ENCODE measurements at places on chromosomes 1 and 21.

DNA sequence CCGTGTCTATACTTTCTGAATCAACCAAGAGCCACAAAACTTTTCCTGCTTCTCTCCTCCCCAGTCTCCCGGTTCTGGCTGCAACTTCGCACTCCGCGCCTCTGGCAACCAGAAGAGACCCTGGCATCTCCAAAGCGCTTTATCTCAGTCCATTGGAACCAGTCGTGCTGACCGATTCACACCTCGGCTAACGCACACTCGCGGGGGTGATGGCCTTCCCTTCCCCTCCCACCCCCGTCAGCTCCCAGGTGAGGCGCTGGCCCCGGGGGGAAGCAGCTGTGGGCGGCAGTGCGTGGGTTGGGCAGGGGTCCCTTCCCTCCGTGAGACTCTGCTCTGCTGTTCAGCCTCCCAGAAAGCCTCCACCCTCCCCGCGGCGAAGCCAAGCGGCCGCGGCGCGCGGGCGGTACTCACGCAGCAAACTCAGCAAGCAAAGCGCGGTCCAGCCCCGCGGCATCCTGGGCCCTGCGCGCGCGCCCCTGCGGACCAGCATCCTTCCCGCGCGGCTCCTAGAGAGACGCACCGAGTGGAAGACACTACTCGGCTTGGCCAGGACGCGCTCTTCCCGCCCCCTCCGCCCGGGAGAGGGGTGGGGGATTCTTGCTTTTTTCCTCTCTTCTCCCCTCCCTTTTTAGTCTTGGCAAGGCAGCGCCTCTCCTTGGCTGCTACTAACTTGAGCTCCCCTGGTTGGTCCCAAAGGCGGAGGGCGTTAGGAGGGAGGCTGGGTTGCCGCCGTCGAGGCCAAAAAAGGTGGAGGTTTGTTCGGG lies at the start of gene CD34:
CD34 (minus strand) TSS at position 535 of the 764 bp plus-strand sequence; CDS start at position 490, 45 bp downstream.
- peaks cover 49% of the 10 kb centered on the region for H3K27me3 ChIP-seq
- peak within 1 kb of the TSS; percentile 90 for H3K27ac ChIP-seq
- no peak for DNase-seq
- no peaks in the 10 kb centered on the region for H3K36me3 ChIP-seq
- H3K4me3 ChIP-seq, result peak within 1 kb of the TSS; percentile 69

DNA sequence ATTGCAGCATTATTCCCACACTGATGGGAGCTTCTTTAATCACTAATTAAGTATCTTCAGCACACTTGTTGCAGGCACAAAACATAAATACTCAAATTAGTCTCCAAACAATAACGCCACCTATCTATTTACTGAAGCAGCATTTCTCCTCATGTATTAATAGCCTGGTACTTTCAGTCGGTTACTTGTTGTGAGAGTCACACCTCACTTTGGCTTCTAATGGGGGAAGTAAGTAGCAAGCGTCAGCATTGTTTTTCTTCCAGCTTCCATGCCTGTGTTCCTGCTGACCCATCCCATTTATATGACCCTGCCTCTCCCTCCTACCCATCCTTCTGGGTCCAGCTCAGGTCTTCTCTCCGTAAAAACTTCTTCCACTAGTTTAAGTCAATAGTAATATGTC lies 31.9 kb upstream of the DENND1B start:
- H3K4me1 ChIP-seq, result no peaks in the 10 kb centered on the region
- no peaks in the 10 kb centered on the region for H3K27me3 ChIP-seq
- no peak overlapping the region for H3K4me3 ChIP-seq
- H3K36me3 ChIP-seq, result no peaks in the 10 kb centered on the region
- no peak for DNase-seq

GRCh38 chr21:28798798-28799197 lies 193.9 kb downstream of the LTN1 start:
- no peaks in the 10 kb centered on the region for H3K36me3 ChIP-seq
- H3K27me3 ChIP-seq, result no peaks in the 10 kb centered on the region
- no peak for DNase-seq
- peak overlapping the region; percentile 26 for H3K27ac ChIP-seq
- no peak overlapping the region for H3K4me3 ChIP-seq

DNA sequence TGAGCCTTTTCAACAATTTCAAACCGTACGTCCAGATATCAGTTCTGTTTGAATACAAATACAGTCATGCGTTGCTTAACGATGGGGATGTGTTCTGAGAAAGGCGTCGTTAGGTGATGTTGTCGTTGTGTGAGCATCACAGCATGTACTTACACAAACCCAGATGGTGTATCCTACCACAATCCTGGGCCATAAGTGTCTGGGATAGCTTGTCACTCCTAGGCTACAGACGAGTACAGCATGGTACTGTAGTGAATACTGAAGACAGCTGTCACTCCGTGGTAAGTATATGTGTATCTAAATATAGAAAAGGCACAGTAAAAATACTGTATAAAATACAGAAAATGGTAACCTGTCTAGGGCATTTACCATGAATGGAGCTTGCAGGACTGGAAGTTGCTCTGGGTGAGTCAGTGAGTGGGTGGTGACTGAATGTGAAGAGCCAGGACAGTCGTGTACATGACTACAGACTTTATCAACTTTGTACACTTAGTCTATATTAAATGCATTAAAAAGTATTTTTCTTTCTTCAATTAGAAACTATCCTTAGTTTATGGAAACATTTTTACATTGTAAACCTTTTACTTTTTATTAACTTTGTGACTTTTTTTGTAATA lies 10.5 kb upstream of the OR2W3 start:
- no peaks in the 10 kb centered on the region for H3K27me3 ChIP-seq
- DNase-seq, result no peak
- H3K4me1 ChIP-seq, result no peaks in the 10 kb centered on the region
- no peaks in the 10 kb centered on the region for H3K36me3 ChIP-seq
- H3K4me3 ChIP-seq, result no peak overlapping the region

DNA sequence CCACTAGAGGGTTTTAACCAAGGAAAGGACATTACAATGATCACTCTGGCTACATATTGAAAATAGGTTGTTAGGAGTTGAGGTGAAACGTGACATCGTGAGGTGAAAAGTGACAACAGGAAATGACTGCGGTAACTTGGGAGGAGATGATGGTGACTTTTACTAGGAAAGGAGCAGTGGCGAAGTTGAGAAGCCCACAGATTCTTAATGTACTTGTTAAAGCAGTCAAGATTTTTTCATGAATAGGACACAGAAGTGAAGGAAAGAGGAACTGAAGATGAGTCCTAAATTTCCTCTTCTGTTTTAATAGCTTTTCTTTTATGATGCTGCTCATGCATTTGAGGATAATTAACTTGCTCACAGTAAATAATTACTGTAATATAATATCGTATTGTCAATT lies 59.5 kb downstream of the OMA1 start:
- no peaks in the 10 kb centered on the region for H3K27me3 ChIP-seq
- no peak for DNase-seq
- peaks cover 37% of the 10 kb centered on the region for H3K36me3 ChIP-seq
- H3K27ac ChIP-seq, result no peak overlapping the region
- H3K4me3 ChIP-seq, result no peak overlapping the region

DNA sequence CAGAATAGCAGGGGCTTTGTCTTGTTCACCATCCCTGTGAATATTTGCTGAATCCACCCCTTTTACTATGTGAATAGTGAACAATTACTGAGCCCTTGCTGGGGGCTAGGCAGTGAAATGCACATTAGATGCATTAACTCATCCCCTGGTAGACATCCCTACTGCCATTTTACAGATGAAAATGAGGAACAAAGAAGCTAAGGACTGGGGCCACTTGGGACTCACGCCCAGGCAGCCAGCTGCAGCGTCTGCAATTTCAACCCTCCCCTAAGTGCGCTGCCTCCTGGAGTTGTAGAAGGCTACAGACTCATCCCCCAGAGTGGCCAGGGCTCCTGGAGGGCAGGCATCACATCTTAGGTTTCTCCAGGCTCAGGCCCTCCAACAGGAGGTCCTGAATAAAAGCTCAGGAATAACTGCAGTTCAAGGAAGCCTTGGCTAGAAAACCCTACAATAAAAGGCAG lies 31.6 kb downstream of the CAPZB start:
- H3K27me3 ChIP-seq, result no peaks in the 10 kb centered on the region
- peak overlapping the region; percentile 50 for H3K27ac ChIP-seq
- peaks cover 62% of the 10 kb centered on the region for H3K4me1 ChIP-seq
- no peak for DNase-seq
- no peaks in the 10 kb centered on the region for H3K36me3 ChIP-seq

- DNase-seq, result no peak
- H3K27ac ChIP-seq, result no peak overlapping the region
- no peaks in the 10 kb centered on the region for H3K4me1 ChIP-seq
- no peak overlapping the region for H3K4me3 ChIP-seq
Observed at GRCh38 chr1:33828059-33828458, 35.8 kb upstream of the HMGB4 start.

DNA sequence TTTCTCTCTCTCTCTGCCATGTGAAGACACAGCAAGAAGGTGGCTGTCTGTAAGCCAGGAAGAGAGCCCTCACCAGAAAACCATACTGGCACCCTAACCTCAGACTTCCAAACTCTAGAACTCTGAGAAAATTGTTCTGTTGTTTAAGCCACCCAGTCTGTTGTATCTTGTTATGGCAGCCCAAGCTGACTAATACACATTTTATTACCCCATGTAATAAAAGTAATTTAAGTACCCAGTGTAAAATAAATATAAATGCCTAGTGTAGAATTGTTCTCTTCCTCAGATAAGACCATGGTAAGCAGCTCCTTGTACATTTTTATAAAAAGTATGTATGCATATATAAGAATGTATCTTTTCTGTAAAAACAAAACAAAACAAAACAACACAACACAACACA lies 119.7 kb downstream of the DTL start:
- H3K27me3 ChIP-seq, result no peaks in the 10 kb centered on the region
- DNase-seq, result no peak
- H3K4me3 ChIP-seq, result no peak overlapping the region
- H3K27ac ChIP-seq, result no peak overlapping the region
- H3K4me1 ChIP-seq, result no peaks in the 10 kb centered on the region

DNA sequence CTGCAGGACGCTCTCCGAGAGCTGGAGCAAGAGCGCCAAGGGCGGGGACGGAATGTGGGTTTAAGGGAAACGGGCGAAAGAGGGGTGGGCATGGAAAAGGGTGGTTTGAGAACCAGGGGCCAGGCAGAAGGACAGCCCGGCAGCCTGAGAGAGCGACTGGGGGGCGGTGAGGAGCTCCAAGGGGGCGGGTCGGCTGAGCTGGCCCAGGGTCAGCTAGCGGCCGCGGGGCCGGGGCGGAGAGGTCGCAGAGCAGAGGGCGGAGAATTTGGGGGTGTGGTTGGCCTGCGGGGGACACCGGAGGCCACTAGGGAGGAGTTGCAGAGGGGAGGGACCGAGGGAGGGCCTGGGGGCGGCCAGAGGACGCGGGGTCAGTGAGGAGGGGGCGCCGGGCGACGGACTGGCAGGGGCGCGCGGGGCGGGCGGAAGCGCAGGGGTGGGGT lies 54.7 kb downstream of the NDUFS5 start:
- peaks cover 34% of the 10 kb centered on the region for H3K4me1 ChIP-seq
- H3K36me3 ChIP-seq, result no peaks in the 10 kb centered on the region
- H3K4me3 ChIP-seq, result peak overlapping the region; percentile 74
- no peak for DNase-seq
- H3K27ac ChIP-seq, result no peak overlapping the region

GRCh38 chr1:162360237-162360873 lies 16.3 kb downstream of the SPATA46 start:
- peaks cover 3% of the 10 kb centered on the region for H3K4me1 ChIP-seq
- H3K4me3 ChIP-seq, result no peak overlapping the region

DNA sequence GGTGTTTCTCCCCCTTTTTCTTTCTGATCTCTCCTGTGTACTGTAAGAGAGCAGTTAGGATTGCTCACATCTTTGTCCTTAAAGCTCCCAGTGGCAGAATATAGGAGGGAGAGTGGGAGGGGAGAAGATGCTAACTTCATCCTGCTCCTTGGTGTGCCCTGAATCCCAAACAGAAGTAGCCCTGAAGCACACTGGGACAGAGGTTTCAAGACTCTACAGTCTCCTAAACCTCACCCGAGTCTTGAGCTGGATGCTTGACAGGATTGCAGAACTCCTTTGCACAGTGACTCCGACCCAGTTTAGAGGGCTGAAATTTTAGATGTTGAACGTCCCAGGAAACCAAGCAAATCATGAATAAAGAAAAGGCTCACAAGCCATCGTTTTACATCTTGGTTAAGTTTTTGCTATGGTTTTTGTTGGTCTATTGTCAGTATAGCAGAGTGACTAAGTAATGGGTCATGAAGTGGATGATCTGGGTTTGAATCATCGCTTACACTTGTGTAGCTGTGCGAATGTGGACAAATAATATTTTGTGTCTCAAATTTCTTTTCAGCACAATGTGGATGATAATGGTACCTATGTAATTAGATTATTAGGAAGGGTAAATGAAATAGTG lies 37.5 kb downstream of the XCL2 start:
- H3K27me3 ChIP-seq, result no peaks in the 10 kb centered on the region
- no peaks in the 10 kb centered on the region for H3K4me1 ChIP-seq
- no peak for DNase-seq
- no peaks in the 10 kb centered on the region for H3K36me3 ChIP-seq
- H3K27ac ChIP-seq, result peak overlapping the region; percentile 4

DNA sequence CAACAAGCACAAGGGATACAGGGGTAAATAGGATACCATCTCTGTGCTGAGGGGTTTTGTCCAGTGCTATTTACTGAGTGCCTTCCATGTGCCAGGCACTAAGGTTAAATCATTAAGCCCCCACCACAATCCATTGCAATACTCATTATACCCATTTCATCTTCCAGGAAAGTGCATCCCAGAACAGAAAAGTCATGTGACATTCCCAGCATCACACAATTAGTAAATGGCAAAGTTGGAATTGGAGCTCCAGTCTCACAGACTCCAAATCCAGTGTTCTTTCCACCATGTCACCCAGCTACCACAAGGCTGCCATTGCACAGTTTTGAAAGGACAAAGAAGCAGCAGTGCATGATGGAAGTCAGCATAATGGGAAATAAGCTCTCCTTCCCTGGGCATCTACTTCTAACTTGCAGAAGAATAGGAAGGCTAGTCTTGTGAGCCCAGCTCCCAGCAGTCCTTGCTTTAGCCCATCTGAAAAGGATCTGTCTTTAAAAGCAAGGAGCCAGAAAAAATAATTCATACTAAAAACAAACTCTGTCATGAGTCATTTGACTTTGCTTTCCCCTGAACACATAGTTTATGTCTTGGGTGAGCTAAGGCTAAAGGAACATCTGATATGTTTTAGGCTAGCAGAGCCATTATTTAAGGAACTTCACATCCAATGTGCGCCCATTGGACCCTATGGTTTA lies 111.4 kb upstream of the HOOK1 start:
- no peak for DNase-seq
- no peak overlapping the region for H3K27ac ChIP-seq
- H3K36me3 ChIP-seq, result no peaks in the 10 kb centered on the region
- H3K4me1 ChIP-seq, result peaks cover 23% of the 10 kb centered on the region
- H3K27me3 ChIP-seq, result no peaks in the 10 kb centered on the region

- no peaks in the 10 kb centered on the region for H3K27me3 ChIP-seq
- H3K4me1 ChIP-seq, result no peaks in the 10 kb centered on the region
- H3K27ac ChIP-seq, result no peak overlapping the region
- H3K36me3 ChIP-seq, result no peaks in the 10 kb centered on the region
- H3K4me3 ChIP-seq, result no peak overlapping the region
Observed at GRCh38 chr1:182309631-182310351, 81.8 kb downstream of the GLUL start.

- H3K27ac ChIP-seq, result no peak overlapping the region
- H3K27me3 ChIP-seq, result no peaks in the 10 kb centered on the region
- no peaks in the 10 kb centered on the region for H3K36me3 ChIP-seq
- no peak for DNase-seq
- peaks cover 13% of the 10 kb centered on the region for H3K4me1 ChIP-seq
- no peak overlapping the region for H3K4me3 ChIP-seq
Observed at GRCh38 chr1:91621907-91622306, 121.3 kb downstream of the CDC7 start.
